Large intestine (tissue), 12 donors: ENCODE measurements at places on chromosomes 7 and 10. TPM values are rescaled to one million over a fixed set of nuclear protein-coding genes. Genes with fewer than 3 reads are reported as not detected.

DNA sequence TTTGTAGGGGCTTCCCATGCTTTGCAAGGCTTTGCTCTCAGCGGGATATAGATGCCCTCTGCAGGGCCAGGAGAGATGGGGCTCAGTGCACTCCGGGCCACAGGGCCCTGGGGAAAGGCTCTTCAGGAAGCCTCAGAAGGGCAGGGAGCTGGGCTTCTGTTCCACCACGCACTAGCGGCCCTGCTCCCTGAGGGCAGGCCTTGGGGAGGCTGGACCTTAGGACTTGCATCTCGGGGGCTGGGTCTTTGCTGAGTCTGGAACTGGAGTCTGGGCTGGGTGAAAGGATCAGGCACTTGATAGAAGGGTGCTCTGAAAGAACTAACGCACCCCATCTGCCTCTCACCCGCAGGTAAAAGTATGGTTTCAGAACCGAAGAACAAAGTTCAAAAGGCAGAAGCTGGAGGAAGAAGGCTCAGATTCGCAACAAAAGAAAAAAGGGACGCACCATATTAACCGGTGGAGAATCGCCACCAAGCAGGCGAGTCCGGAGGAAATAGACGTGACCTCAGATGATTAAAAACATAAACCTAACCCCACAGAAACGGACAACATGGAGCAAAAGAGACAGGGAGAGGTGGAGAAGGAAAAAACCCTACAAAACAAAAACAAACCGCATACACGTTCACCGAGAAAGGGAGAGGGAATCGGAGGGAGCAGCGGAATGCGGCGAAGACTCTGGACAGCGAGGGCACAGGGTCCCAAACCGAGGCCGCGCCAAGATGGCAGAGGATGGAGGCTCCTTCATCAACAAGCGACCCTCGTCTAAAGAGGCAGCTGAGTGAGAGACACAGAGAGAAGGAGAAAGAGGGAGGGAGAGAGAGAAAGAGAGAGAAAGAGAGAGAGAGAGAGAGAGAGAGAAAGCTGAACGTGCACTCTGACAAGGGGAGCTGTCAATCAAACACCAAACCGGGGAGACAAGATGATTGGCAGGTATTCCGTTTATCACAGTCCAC lies 5.4 kb downstream of the EMX2 start:
- no peak for DNase-seq

DNA sequence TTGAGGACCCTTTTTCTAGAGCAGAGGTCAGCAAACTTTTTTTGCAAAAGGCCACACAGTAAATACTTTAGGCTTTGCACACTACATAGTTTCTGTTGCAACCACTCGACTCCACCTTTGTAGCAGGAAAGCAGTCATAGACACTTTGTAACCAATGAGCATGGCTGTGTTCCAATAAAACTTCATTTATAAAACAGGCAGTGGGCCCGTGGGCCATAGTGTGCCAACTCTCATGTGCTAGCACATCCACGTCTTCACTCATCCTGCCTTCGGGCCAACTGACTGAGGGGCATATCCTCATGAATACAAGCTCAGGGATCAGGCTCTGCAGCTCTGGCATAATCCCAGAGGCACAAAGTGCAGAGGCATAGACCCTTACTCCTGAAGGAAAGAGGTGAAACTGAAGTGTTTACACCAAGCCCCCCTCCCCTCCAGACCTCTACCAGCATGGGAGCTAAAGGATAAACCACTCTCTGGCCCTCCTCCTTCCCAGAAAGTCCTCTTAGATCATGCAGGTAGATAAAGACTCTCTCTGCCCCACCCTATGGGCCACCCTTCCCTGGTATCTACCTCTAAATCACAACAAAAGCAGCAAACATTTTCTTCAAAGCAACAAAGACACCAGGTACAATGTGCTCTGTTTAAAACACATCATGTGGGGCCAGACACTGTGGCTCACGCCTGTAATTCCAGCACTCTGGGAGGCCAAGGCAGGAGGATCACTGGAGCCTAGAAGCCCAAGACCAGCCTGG lies 71.0 kb downstream of the DLG5 start:
- no peak for DNase-seq

DNA sequence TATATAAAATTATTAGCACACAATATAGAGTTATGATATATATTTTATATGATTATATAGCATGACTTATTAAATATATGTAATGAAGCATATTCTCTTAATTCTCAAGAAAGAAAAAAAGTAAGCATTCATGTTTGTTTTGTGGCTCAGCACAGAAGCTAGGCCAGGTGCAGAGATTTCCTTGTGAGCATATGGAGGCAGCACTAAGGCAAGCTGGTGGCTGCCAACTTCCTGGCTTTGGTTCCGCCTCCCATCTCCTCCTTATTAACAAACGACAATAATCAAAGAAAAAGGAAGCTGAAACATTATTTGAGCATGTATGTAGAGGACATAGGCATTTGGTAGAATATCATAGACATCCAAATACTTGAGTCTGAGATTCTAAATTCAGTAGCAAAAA lies 130.3 kb downstream of the ST7 start:
- DNase-seq = no peak

DNA sequence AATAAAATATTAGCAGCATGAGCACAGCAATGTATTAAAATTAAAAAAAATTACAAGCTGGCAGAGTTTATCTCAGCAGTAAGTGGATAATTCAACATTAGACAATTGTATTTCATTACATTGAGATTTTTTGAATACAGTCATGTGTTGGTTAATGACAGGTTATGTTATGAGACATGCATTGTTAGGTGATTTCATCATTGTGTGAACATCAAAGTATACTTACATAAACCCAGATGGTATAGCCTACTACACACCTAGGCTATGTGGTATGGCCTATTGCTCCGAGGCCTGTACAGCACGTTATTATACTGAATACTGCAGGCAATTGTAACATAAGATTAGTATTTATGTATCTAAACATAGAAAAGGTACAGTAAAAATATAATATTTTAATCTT lies 29.7 kb downstream of the CCDC6 start:
- no peak for DNase-seq

- no peak for DNase-seq
These were observed 87.1 kb downstream of the HIBADH start for GRCh38 chr7:27575613-27576012.

DNA sequence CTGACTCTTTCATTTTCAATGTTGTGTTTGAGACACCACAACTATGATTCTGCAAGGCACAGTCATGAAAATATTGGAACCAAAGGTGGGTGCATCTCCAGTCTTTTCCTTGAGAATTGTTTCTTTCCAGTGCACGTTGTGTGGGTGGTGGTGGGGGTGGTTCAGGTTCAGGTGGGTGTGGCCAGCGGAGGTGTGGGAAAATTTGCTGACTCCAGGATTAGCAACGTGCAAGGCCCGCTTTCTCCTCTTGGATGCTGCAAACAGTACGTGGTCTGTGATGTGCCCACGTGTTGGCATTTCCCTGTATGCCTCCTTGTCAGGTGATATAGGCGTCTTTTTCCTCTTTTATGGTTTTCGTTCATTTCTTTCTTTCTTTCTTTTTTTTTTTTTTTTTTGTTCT lies 59.1 kb downstream of the CAMK1D start:
- no peak for DNase-seq

DNA sequence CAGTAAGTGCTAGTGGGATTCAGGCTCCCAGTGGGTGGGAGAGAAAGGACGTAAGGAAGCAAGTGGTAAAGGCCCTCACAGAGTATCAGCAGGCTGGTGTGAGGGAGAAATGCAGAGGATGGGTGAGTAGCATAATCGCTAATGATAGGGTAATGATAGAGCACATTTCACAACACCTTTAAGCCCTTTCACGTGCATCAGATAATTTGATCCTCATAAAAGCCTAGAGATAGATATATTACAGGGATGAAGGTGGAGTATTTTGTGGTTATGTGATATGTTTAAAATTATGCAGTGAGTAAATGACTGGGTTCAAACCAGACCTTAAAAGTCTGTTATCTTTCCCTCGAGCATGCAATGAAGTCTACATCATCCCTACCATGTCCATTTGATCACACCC lies 10.3 kb downstream of the LEP start:
- DNase-seq = no peak

- peak; percentile 78 for DNase-seq
These were observed 36.7 kb downstream of the BTBD16 start for GRCh38 chr10:122307669-122308416.

- DNase-seq = no peak
These were observed 622.5 kb upstream of the GHITM start for GRCh38 chr10:83516788-83517187.

DNA sequence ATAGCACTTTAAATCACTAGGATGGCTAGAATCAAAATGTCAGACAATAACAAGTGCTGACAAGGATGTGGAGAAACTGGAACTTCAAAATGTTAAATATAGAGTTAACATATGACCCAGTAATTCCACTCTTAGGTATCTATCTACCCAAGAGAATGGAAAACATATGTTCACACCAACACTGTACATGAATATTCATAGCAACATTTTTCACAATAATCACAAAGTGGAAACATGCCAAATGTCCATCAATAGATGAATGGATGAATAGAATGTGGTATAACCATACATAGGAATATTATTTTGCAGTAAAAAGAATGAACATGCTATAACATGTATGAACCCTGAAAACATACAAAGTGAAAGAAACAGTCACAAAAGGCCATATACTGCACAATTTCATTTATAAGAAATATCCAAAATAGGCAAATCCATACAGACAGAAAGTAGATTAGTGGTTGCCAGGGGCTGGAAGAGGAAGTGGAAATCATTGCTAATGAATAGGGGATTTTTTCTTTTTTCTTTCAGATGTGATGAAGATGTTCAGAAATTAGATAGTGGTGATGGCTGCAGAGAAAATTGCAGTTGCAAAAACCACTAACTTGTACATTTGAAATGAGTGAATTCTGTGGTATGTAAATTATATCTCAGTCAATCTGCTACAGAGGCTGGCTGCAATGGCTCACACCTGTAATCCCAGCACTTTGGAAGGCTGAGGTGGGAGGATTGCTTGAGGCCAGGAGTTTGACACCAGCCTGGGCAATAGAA lies 93.0 kb downstream of the CPVL start:
- no peak for DNase-seq

GRCh38 chr10:130171196-130171595 lies 35.0 kb downstream of the GLRX3 start:
- no peak for DNase-seq

DNA sequence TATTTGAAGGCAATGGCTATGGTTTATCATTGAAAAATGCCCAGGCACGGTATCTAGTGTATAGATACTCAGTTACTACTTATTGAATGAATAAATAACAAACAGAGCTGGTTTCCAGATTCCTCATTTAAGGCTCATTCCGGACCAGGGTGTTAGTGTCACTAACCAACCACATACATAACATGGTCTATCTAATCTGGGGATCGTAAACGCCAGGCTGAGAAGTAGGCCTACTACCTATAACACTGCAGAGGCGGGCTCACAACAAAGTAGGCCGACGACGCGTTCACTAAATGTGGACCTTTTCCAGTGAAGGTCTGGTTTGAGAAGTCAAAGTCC lies 423 bp downstream of the LSM5 start:
- DNase-seq = no peak

GRCh38 chr7:65285906-65286864 lies 87.5 kb upstream of the ZNF92 start:
- no peak for DNase-seq

- DNase-seq = no peak
These were observed 116.3 kb downstream of the CUX1 start for GRCh38 chr7:101933688-101934121.

GRCh38 chr7:158061026-158061630 lies 526.5 kb downstream of the PTPRN2 start:
- no peak for DNase-seq

- no peak for DNase-seq
These were observed 535.0 kb downstream of the TNS3 start for GRCh38 chr7:47046949-47047348.

- no peak for DNase-seq
These were observed 6.0 kb upstream of the ZDHHC4 start for GRCh38 chr7:6571160-6571779.

DNA sequence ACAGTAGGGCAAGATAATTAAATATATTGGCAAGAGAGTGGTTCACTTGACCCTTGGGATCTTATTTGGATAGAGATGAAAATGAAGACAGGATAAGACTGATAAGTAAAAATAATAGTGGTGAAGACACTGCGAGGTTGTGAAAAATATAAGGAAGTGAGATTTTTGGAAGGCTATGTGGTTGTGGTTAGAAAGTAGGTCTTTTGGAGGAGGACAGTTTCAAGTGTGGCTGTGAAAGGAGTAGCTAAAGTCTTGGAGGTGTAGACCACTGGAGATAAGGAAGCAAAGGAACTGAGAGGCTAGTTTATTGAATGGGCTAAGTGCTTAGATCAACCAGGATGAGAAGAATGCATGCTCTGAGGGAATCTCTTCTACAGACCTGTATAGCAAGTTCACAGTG lies 11.2 kb downstream of the MIOS start:
- DNase-seq = no peak

- peak; percentile 52 for DNase-seq
These were observed 7.4 kb downstream of the IGF2BP3 start for GRCh38 chr7:23462846-23463245.

DNA sequence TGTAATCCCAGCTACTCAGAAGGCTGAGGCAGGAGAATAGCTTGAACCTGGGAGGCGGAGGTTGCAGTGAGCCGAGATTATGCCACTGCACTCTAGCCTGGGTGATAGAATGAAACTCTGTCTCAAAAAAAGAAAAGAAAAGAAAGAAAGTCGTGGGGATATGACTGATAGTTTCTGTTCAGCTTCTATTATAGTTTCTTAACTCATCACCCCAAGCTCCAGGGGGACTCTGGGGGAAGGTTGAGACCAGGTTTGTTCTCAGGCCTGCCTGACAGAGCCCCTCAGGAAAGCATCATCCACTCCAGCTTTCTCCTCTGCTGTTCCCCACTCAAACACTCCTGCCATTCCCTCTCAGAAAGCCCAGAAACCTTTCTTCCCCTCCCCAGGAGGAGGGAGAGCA lies 542.4 kb upstream of the GALNT17 start:
- DNase-seq = no peak

Gene ANXA8L1
- 7.9 TPM for polyA plus RNA-seq

Gene CYP2C18
- 97.1 TPM for polyA plus RNA-seq

Gene CDCA7L
- polyA plus RNA-seq = 16.6 TPM

Gene EPDR1
- polyA plus RNA-seq = 5.8 TPM

Gene AKR1C8
- polyA plus RNA-seq = 0.13 TPM

Gene TMEM273
- 5.5 TPM for polyA plus RNA-seq

Gene PIP
- polyA plus RNA-seq = not detected
